ENCODE measurements at places on chromosomes 2 and 18. TPM values are rescaled to one million over a fixed set of nuclear protein-coding genes. Genes with fewer than 3 reads are reported as not detected.
A peak's percentile ranks its signal among the peaks of the same experiment; 100 is the strongest.

VIT gene
- not detected for total RNA-seq

DOK6 gene
- 0.06 TPM for total RNA-seq

PARD3B gene
- total RNA-seq = 1.3 TPM

OSBPL1A gene
- 13.5 TPM for total RNA-seq

C2orf15 gene
- total RNA-seq = not detected

POTEJ gene
- total RNA-seq = 0.06 TPM

GRCh38 chr2:16216558-16216945 is 276.2 kb downstream of the MYCN start:
- no peak for DNase-seq

DNA sequence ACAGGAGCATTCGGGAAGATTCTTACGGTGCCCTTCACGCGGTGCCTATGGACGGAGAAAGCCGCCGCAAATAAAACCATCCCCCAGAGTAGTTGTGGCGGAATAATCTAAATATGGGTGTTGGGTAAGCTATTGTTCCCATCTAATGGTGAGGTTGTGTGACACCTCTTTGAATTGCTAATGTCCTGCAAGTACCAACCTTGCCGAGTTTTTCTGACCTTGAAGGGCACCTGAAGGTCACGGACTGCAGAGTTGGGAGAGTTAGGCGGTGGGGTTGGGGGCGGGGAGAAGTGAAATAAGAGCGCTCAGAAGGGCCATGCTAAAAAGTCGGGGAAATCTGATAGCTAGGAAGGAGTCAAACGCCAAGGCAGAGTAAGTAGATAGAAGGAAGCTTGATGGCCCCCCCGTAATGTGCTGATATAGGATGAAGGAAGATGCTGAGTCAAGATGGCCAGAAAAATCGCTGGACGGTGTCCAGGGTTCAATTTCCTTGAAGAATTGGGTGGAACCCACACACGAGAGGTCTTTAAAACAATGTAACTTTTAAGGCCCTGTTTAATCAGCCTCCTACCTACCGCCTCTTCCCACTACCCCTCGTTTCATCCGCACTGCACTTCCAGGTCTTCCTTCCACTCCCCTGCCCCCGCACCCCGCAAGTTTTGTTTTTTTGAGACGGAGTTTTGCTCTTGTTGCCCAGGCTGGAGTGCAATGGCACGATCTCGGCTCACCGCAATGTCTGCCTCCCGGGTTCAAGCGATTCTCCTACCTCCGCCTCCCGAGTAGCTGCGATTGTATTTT is 600 bp downstream of the KATNAL2 start:
- peak; percentile 9 for DNase-seq

DNA sequence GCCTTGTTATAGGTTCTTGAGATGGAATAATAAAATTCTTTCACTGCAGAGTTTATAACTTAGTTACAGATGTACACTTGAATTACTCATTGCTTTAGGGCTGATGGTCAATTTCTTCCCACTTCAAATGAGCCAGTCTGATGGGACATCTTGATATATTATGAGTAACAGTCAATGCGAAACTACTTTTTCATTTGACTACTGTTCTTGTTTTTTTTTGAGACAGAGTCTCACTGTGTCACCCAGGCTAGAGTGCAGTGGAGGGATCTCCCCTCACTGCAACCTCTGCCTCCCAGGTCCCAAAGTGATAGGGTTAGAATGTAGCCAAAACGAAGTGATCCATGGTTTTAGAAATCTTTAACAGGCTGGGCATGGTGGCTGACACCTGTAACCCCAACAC is 57.1 kb downstream of the ST3GAL5 start:
- no peak for DNase-seq

DNA sequence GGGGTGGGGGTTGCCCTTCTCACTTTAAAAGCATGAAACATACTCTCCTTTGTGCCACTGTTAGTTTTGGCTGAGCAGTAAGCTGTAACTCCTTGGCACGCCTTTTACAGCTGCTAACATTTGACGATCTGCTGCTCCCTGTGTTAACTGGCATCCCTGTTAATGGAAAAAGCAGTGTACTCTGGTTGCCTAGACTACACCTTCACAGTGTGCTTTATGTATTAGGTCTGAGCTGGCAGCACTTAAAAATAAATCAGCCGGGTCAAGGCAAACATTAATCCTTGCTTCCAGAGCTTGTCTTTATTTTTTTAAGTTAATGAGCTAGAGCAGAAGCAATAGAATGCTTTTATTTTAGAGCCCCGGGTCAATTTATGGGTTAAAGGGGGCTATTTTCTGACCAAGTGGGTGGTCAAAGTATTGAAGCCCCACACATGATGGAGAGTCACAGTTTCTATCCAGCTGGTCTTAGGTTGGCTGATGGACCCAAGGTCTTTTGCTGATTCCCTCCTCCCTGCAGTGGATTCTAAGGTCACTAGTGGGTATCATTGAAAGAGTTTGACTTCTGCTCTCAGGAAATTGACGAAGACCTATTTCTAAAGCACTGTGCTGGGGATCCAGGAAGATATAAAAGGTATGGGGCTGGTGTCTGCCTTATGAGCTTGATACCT is 54.5 kb downstream of the CFAP221 start:
- no peak for DNase-seq

DNA sequence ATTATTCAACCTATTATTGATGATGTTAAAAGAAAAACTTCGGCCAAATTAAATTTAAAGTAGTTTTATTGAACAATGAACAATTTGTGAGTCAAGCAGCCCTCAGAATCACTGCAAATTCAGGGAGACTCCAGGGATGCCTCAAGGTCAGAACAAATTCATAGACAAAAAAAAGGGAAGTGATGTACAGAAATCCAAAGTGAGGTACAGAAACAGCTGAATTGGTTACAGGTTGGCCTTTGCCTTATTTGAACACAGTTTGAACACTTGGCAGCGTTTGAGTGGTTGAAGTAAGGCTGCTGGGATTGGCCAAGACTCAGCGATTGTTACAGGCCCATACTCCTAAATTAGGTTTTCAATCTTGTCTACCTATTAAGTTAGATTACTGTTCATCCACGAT is 47.4 kb upstream of the DSG1 start:
- no peak for DNase-seq

- DNase-seq = no peak
Measured at GRCh38 chr18:36255072-36255698, 42.3 kb upstream of the FHOD3 start.

DNA sequence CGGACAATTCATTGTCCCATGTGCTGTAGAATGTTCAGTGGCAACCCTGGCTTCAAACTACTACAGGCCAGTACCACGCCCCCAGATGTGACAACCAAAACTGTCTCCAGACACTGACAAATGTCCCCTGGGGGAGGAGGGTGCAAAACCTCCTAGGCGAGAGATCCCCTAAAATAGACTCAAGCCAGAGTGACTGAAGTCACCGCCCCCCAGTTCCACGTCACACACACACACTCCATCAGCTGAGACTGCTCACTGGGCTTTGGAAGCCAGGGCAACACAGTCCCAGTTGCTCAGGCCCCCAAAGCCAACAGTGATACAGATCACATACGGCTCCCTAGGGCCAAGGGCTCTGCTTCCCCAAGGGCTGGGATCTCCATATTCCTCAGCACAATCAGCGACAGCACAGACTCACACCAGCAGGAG is 19.1 kb downstream of the HDAC4 start:
- DNase-seq = no peak

DNA sequence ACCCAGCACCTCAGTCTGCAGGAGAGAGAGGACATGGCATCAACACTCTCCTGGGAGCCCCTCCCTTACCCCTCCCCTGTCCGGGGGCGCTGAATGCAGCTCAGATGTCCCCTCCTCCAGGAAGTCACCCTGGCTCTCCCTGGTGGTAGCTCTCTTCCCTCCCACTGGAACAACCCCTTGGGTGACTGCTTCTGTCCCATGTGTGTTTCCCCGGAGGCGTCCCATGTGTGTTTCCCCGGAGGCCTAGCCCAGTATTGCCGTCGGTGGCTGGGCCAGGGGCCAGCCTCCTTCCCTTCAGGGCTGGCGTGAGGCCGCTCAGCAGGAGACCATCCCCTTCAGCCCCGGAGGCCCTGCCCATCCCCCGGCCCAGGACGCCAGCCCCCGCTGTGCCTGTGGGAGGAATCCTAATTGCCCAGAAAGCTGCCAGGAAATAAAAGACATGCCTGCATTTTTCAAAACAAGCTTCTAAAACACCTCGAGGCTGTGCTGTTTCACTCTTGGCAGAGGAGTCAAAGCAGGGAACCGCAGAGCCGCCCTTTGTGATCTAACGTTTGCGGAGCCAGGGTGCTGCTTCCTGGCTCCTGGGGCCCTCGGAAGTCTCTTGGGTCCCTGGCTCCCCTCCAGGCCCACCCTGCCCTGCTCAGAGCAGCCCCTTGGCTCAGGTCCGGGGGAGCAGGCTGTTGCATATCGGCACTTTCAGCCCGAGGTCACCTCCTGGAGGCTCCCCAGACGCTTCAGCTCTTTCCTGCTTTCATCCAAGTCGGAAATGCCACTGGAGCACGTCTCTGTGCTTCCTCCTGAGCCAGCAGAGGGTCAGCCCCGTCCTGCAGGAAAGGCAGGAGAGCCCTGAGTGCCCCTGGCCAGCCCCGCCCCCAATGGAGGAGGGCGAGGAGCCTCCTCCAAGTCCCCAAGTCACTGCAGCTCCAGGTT is 11.4 kb downstream of the SNED1 start:
- peak; percentile 82 for DNase-seq

GRCh38 chr2:209901172-209901571 is 101.3 kb upstream of the RPE start:
- no peak for DNase-seq

DNA sequence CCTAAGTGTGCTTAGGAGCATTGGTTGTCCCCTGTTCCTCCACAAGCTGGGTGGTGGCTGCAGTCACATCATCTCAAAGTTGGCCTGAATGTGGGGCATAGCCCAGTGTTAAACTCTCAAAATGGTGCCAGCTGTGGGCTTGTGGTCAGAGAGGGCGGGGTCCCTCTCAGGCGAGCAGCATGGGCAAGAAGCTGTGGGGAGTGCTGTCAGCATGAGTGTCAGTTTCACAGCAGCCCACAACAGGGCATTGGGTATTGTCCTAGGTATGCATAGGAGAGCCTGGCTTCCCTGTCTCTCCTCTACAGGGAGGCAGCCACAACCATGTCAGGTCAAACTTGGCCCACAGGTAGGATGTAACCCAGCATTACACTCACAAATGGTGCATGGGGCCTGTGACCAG is 285.6 kb upstream of the THSD7B start:
- DNase-seq = no peak

- no peak for DNase-seq
Measured at GRCh38 chr2:26838121-26838906, 9.6 kb upstream of the DPYSL5 start.

Measured in Daoy (cell line).